ENCODE measurements at places on chromosomes 11 and 22.
A peak's percentile ranks its signal among the peaks of the same experiment; 100 is the strongest.

GRCh38 chr11:109791337-109791736 lies 301.9 kb upstream of the ZC3H12C start:
- DNase-seq, result no peak

GRCh38 chr11:119489087-119489486 lies 66.1 kb upstream of the THY1 start:
- DNase-seq, result no peak

- DNase-seq, result no peak
These were observed 2.2 kb upstream of the KCNQ1OT1 start for GRCh38 chr11:2701898-2702434.

- no peak for DNase-seq
These were observed 16.2 kb upstream of the OR10V1 start for GRCh38 chr11:59729834-59730233.

DNA sequence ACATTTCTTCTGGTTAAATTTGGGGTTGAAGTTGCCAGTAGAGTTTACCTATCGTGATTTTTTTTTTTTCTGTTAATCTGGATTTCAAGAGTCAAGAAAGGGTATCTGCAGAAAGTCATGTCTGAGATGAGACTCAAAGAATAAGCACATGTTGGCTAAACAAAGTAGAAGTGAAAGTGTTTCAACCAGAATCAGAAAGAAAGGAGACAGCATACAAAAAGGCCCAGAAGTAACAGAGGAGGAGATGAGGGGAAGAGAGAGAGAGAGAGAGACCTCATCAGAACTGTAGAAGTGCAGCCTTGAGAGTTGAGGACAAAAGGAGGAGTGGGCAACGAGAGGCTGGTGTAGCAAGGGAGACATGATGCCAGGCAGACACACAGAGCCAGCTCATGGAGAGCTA lies 54.9 kb downstream of the SVIP start:
- DNase-seq, result no peak

DNA sequence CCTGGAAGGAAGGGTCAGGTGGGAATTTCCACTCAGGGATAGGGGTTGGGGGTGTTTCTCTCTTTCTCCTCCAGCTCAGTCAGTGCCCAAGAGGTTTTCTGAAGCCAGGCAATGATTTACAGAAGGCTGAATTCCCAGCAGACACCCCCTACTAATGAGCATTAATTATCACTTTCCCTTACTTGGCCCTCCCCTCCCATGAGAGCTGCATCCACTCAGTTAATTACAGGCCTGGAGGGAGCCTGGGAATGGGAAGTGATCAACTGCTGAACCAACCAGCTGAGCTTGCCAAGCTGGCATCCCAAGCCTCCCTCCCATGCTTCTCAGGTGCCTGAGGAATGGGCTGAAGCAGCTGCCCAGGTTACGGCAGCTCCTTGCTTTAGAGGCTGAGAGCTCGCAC lies 992 bp downstream of the LGALS12 start:
- DNase-seq, result no peak

- peak; percentile 42 for DNase-seq
These were observed 27.0 kb downstream of the AP2A2 start for GRCh38 chr11:952406-953385.

DNA sequence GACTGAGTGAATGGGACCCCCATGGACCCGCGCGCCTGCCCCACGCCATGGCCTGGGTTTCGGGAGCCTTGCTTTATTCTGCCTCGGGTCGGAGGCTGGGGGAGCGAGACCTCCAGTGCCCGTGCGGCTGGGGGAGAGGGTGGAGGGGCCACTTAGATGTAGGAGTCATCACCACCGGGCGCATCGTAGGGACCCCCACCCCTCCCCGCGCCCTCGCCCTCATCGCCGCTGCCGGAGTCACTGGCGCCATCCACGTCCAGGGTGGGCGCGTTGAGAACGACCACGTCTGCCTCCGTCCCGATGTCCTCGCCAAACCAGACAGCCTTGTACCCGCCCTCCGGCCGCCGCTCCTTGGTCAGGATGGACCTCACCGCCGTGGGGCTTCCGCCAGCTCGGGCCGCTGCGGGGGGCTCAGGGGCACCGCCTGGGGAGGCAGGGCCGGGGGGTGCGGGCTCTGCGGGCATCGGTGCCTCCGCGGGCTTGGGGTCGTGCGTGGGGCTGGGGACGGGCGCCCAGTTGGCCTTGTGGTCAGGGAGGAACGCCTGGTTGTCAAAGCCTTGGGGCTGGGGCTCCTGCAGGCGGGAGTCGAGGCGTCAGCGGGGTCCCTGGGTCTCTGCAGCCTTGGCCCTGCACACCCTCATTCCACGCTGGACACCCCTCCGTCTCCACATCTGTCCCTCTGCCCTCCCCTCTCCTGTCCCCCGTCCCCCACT lies 1.6 kb upstream of the IRF7 start:
- DNase-seq, result no peak

DNA sequence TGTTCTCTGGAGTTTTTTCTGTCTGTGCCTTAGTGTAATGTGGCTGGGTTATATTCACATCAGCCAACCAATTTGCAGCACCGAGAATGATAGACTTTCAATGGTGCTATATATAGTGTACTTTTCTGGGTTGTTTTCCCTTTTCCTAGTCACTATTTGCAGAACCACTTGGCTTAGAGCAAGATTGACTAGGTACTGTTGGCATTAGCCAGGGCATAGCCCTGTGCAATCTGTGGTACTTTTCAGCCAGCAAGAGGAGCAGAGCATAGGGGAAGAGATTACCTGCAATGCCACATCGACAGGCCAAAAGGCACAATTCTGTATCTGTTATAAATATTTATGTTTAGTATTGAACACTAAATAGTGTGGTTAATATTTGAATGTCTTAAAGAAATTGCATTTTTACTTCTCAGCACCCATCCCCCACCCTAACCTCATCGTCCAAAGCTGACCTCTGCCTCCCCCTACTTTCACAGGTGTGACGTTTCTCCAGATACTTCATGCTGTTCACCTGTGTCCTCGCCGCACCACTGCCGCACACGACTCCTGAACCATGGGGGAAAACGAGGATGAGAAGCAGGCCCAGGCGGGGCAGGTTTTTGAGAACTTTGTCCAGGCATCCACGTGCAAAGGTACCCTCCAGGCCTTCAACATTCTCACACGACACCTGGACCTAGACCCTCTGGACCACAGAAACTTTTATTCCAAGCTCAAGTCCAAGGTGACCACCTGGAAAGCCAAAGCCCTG lies 51.4 kb downstream of the MICAL2 start:
- no peak for DNase-seq

DNA sequence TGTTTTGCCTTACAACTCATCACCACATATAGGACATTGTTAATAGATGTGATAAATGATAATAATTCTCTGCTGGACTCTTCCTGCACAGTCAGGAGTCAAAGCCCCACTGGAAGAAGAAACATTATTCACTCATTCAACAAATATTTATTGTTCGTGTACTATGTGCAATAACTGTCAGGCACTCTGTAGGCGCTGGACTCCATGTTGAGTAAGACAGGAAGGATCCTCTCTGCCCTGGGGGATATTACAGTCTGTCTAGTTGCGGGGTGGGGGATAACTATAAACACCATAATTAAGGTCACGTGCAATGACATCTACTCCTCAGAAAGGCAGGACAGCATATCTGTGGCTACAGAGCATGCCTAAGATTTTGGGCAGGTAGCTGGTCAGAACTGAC lies 281.1 kb downstream of the FAT3 start:
- no peak for DNase-seq

DNA sequence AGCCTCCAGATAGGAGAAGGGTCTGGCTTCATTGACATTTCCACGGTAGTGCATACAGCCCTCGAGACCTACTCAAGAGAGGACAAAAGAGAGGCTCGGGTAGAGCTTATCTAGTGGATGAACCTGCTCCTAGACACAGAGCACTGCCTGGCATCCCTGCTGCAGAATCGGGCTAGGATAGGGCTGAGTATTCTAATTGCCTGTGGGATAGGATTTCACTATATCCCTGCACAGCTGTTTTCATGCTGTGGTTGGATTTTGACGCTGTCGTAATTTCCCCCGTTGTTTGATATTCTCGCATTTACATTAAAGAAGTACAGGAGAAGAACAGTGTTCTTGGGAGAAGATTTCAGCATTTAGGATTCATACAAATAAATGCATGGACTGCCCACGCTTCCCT lies 107.8 kb downstream of the KIRREL3 start:
- no peak for DNase-seq

GRCh38 chr11:119490253-119491006 lies 67.5 kb upstream of the THY1 start:
- DNase-seq, result no peak

- no peak for DNase-seq
These were observed 68.7 kb upstream of the BMAL1 start for GRCh38 chr11:13208921-13209320.

DNA sequence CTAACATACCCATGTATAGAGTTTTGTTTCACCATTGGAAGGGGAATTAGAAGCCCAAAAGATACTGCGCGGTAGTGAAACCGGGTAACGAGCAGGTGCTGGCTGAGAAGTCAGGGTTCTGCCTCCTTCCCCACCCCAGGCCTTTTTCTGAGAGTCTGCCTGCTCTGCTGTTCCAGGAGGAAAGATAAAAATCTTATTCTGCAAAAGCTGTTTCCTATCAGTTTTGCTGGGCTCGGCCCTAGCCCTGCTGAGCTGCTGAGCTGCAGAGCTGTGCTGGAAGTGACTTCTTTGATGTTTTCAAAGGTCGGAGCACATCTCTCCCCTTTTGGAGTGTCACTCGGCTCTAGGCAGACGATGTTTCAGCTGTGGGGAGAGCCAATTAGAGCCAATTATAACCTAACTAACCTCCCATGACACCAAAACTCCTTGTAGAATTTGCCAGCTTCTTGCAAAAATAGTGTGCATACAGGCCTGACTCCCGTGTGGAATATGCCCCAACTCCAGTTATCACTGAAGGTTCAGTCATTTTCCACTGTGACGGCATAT lies 59.4 kb downstream of the SPATA19 start:
- DNase-seq, result no peak

GRCh38 chr11:44065161-44065661 lies 859 bp upstream of the ACCS start:
- DNase-seq, result no peak

DNA sequence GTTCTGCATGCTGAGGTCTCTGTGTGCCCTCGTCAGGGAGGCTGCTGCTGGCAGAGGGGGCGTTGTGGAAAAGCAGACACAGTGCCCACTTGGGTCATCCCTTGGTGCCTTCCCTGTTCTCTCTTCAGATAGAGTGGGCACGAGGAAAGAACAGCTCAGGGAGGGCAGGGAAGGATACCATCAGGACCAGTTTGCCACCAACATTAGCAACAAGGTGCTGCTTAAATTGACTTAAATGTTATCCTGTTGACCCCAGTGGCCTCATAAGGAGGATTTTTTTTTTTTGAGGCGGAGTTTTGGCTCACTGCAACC lies 91.2 kb downstream of the BCR start:
- DNase-seq, result no peak

- no peak for DNase-seq
These were observed 17.9 kb upstream of the EMID1 start for GRCh38 chr22:29187831-29188230.

GRCh38 chr11:126340960-126341606 lies 14.4 kb upstream of the ST3GAL4 start:
- DNase-seq, result no peak

- DNase-seq, result no peak
These were observed 83.5 kb downstream of the GAB2 start for GRCh38 chr11:78334109-78334508.

DNA sequence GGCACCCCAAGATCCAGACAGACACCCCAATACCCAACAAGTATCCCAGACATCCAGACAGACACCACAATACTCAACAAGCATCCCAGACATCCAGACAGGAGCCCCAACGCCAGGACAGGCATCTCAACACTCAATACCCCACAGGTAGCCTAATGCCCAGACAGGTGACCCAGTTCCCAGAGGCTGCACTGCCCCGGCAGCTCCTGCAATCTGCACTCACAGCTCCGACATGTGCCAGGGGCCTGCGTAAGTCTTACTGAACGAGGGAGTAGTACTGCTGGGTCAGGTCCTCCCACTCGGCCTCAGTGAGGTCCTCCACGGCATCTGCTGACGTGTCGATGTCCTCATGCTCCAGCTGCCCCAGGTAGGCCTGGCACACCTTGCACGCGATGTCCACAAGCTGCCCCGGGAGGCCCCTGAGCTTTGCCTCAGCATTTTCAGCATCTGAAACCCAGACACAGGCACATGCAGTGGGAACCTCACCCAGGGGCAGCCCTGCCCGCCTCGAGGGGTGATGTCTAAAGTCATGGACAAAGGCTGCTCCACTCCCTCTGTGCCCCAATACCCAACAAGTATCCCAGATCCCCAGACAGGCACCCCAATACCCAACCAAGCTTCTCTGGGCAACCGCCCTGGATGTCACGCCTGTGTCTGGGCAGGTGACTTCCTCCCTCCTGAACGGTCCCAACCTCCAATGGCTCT lies 16.6 kb downstream of the TTLL8 start:
- no peak for DNase-seq

GRCh38 chr11:44454666-44455065 lies 110.8 kb upstream of the CD82 start:
- no peak for DNase-seq

DNA sequence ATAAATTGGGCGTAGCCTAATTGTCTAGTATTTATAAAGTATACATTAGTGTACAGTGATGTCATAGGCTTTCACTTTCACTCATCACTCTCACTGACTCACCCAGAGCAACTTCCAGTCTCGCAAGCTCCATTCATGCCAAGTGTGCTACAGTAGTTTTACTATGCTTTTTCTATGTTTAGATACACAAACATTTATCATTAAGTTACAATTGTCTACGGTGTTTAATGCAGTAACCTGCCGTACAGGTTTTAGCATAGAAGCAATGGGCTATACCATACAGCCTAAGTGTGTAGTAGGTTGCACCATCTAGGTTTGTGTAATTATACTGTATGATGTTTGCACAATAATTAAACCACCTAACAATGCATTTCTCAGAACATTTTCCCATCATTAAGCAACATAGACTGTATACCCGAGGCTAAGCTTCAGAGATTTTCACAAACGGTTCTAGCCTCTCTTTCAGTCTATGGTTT lies 17.5 kb downstream of the OR9G1 start:
- peak; percentile 0 for DNase-seq

- no peak for DNase-seq
These were observed 976.3 kb upstream of the FAT3 start for GRCh38 chr11:91248199-91248807.

DNA sequence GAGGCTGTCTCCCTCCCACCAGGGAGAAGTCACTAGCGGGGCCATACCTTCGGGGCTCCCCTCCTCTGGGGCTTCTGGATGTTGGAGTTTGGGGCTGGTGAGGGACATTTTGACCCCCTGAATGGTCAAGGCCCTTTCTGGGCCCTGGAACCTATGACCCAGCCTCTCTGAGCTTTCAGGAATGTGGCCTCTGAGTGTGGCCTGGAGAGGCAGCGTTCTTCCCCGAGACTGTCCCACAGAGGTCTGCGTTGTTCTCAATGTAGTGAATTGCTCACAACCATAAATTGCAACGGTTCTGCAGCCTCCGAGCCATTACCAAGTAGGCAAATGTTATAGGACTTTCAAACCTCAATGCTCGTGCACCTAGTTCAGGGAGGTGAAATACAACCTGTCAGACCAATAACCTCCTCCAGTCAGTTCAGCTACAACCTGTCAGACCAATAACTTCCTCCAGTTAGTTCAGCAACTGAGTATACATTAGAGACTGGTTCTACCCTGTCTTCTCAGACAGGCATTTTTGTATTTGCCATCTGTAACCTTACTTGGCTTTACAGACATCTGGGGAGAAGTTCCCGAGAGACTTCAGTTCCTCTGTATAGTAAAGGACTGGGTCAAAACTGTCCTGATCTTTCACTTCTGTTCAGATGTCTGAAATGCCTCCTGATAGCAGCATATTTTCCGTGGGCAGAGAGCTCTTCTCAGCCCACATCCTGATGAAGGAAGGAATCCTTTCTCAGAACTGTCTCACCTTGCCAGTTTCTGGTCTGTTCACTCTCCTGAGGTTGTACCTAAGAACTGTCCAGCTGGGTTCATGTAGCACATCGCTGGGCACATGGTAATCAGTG lies 34.2 kb downstream of the MICAL2 start:
- no peak for DNase-seq
